Effector memory CD4-positive, alpha-beta T cell (primary cell): ENCODE measurements at places on chromosomes 3 and 15.
A peak's percentile ranks its signal among the peaks of the same experiment; 100 is the strongest.

- no peak for DNase-seq
Observed at GRCh38 chr15:53843869-53844569, 84.6 kb upstream of the WDR72 start.

GRCh38 chr15:69532066-69532465, 79.4 kb downstream of the RPLP1 start:
- no peak for DNase-seq

GRCh38 chr15:80494351-80494751, 90.2 kb downstream of the ARNT2 start:
- DNase-seq = no peak

DNA sequence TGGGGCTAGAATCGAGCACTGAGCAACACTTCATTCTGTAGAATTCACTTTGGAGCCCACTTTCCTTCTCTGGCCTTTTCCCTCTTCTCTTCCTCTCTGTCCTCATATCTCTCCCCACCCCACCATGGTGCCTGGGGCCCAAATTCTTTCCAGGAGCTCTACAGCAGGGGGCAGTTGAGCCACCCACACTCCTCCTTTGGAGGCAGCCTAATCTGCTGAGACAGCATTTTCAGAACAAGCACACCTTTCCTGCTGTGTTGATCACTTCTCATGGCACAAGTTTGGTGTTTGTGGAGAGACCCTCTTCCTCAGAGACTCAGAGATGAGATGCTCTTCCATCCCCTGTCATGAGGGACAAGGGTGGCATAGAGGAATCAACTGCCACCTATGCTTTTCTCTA, 52.0 kb upstream of the PRR23C start:
- no peak for DNase-seq

- DNase-seq = no peak
Observed at GRCh38 chr3:116453666-116454346, 8.5 kb upstream of the LSAMP start.

GRCh38 chr3:142035308-142035922, 113.9 kb downstream of the TFDP2 start:
- no peak for DNase-seq

DNA sequence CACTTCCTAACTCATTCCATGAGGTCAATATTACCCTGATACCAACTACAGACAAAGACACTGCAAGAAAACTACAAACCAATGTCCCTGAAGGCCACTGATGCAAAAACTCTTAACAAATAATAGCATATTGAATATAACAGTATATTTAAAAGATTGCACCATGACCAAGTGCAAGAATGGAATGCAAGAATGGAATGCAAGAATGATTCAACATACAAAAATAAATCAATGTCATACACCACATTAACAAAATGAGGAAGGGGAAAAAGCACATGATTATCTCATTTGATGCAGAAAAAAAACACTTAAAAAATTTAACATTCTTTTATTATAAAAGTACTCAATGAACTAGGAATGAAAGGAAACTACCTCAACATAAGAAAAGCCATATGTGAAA, 463.1 kb upstream of the NECTIN3 start:
- no peak for DNase-seq

DNA sequence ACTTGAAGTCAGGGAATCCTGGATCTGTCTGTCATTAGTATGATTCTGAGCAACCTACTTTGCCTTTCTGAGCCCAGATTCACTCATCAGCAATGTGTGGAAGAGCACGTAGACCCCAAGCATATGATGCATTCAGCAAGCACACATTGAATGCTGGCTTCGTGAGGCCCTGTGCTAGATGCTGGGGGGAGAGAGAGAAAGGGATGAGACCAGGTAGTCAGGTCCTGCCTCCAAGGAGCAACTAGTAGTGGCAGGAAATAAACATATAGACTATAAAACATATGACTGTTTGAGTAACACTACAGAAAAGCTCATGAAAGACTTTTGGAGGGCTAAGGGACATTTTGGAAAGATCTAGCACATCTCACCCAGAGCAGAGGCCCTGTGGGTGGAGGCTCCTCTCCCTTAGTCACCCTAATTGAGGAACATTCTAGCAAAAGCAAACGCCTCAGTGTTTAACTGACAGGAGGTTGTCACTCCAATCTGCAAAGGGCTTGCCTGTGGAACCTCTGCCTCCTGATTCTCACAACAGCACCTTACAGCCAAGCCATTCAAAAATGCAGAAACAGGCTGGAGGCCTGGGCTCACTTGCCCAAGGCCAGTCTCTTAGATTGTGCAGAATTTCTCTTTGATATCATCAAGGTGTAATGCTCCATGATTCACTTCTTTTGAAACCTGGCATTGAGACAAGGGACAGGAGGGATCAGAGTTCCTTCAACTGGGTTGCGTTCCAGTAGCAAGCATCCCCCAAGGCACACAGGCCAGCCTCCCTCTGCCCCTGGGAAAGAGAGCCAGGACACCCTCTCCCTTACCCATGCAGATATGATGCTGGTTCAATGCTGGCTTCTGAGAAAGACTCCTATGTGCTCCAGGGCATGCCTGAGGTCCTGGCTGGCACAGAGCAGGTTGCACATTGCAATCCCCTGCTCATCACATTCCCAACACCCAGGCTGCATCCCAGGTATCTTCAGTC, 26.1 kb downstream of the STARD5 start:
- DNase-seq = no peak

GRCh38 chr15:100020189-100020588, 287.0 kb upstream of the LYSMD4 start:
- DNase-seq = no peak

GRCh38 chr15:78317145-78317836, 17.9 kb upstream of the SKIC8 start:
- DNase-seq = no peak

DNA sequence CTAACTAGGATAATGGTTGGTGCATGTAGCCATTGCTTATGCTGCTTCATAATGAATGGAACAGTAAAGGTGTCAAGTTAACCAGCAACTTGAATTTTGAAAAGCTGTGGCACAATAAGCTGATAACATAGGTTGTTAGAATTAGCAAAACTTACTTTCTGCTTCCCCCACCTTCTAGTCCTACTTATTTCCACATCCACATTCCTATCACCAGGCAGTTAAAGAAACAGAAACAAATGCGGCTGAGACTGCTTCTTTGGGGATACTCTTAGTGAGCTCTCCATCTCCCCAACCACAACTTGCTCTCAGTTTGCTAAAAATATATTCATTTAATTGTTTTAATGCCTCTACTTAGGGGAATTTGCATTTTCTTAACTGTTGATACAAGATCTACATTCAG, 215.1 kb downstream of the TIGIT start:
- no peak for DNase-seq

GRCh38 chr3:160755776-160756304, at the start of gene PPM1L:
PPM1L (plus strand) TSS chr3:160756231.
- peak; percentile 42 for DNase-seq
